ENCODE measurements at places on chromosomes 2 and 18.
A peak's percentile ranks its signal among the peaks of the same experiment; 100 is the strongest.

GRCh38 chr18:76824754-76825153 is 2.4 kb downstream of the ZNF236 start:
- DNase-seq, result no peak

GRCh38 chr2:190583507-190584337 is 49.2 kb upstream of the NEMP2 start:
- DNase-seq, result no peak

DNA sequence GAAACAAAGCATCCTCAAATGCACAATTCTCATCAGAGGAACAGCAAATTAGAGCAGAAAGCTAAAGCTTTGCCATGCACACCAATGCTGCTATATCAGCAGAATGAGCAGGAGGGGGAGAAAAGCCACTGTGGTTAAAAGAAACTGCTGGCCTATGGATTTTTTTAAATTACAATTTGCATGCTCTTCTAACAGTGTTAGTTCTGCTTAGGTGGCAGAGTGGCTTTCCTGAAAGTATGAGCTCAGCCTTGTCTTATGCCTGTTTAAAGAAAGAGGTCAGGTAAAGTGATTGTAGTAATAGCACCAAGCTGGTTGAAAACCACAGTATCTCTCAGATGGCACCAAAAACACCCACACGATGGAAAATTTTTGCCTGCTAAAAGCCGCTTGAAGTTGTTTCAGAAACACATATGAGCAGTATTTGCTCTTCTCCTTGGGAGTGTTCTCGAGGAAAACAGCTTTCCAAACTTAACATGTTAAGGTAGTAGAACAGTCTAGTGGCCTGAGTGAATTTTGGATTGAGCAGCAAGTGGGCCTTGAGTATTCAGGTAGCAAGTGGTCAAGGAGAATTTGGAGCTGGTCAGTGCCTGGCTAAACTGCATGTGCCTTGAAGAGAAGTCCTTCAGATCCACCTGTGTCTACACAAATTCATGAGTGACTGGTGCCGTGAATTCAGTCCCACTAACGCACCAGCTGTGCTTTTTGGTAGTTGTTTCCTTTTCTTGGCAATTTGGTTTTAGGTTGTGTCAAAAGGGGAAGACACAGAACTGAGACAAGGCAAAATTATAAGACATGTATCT is 19.6 kb upstream of the NDUFV2 start:
- no peak for DNase-seq

- DNase-seq, result peak; percentile 69
Observed at GRCh38 chr2:186853951-186854350, 5.0 kb upstream of the ZSWIM2 start.

- no peak for DNase-seq
Observed at GRCh38 chr2:219452361-219453317, 18.0 kb downstream of the SPEG start.

DNA sequence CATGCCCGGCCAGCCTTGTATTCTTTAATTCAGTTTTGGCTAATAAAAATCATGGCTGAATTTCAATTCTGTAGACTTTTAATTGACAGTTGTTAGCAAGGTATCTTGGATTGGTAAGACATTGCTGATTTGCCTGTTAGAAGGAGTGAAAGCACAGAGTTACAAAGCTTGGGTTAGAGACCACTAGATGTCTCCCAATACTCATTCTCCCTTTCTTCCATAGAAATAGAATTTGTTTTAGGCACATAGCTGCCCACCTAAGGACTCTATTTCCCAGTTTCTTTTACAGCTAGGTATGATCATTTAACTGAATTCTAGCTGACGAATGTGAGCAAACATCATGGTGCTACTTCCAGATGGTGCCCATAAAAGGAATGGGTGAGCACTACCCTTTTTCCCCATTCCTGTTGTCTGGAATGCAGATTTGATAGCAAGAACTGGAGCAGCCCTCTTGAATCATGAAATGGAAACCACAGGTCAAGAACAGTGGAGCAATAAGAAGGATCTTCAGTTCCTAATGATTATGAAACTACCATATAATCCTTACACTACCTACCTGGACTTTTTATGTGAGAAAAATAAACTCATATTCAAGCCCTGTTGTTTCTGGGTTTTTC is 17.5 kb downstream of the PECR start:
- DNase-seq, result no peak

DNA sequence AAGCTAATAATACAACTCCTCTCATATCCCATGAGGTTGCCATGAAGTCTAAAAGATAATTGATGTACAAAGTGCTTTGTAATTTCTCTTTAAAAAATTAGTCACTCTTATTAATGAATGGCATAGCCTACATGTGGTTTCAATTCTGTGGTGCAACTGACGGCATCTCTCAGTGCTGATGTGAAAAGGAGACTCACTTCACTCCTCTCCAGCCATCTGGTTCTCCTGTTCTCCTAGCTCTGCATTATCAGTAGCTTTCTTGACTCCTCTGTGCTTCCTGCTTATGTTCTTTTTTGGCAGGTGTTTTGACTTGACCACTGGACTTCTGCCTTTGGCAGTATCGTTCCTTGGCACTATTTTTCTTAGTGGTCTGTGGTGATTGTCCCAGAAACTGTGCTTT is 134.9 kb upstream of the ZFP36L2 start:
- DNase-seq, result no peak

DNA sequence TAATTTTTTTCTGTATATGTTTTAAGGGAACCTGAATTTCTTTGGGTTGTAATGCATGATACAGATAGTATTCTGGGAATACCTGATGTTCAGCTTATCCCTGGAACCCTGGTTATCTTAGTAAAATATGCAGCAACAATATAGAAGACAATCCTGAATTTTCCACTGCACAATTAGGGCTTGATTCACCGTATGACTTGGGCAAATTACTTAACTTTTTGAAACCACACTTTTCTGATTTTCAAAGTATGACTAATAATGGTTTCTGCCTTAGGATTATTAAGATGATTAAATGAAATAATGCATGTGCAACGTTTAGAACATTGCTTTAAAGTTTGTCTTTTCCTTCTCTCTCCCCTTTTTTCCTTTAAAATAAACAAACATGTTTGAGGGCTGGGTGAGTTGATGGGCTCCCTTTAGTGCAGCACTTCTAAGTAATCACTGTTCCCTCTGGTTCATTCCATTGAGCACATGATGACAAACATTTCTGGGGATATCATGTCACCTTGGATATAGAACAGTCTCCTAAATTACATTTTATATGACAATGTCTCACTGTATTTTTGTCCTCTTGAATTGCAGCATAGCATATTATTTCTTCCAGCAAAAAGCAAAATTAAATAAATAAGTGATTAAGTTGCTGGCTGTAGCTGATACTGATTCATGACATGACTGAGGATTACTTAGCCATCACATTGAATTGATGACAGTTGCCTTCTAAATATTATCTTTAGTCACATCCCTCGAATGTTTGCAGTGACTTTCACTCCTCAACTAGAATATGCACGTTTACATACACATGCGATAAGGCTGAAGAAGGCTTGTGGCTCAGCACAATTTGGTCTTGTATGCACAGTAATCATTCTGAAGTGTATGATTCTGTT is 254.5 kb downstream of the NEDD4L start:
- no peak for DNase-seq

GRCh38 chr2:239692362-239692851 is 291.6 kb upstream of the HDAC4 start:
- DNase-seq, result no peak

GRCh38 chr2:66021296-66021695 is 413.6 kb upstream of the MEIS1 start:
- DNase-seq, result no peak

DNA sequence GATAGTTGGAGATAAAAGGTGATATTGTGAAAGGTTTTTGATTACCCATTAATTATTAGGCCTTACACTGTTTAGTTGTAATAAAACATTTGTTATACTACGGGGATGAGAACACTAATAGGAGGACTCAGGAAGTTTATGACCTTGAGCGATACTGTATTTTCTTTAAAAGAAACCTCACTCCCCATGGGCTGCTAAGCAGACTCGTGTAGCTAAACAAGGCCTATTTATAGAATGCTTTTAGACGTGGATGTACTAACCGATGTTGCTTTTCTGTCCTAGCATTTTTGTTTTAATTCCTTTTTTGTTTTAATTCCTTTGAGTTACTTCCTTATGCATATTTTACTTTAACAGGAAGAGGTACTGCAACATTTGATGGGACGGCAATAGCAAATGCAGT is 22.9 kb downstream of the MSH6 start:
- DNase-seq, result no peak

DNA sequence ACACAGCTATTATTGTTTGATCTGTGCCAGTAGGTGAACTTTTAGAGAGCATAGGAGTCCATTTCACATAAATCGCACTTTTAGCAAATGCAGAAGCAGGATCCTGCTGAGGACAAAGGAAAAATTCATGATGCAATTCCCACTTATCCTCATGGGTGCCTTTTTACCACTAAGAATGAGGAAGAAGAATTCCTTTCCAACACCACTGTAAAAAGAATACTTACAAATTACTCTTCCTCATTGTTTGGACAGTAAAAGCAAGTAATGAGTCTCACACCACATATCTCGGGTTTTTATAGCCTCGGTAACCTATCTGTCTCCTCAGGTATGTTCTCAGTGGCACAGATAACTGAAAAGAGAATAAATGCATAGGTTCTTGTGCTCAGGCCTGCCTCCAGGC is 238.5 kb downstream of the MTX2 start:
- no peak for DNase-seq

DNA sequence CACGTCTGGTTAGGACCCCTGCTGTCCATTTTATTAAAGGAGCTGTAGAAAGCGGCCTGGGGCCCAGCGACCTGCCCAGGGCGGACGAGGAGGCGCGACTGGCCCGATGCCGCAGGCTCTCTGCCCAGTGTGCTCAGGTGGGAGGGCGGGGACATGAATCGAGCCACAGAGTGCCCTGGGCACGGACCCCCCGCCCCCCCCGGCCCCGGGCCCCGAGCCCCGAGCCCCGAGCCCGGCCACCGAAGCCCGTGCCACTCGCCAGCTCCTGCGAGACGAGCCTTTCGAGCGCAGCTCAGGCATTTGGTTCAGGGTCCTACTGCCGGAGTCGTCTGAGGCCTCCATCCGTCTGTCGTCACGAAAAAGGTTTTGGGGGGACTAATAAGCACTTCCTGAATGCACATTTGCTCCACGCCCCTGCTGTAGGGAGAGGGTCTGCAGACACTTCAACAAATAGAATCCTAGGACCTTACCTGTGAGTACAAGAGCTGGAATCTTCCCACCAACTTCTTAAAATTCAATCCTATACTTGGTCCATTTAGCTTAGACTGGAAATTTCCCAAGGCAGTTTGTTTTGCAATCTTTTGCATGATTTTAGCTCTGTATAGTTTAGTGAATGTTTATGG is 602 bp upstream of the ADAM17 start:
- DNase-seq, result no peak

DNA sequence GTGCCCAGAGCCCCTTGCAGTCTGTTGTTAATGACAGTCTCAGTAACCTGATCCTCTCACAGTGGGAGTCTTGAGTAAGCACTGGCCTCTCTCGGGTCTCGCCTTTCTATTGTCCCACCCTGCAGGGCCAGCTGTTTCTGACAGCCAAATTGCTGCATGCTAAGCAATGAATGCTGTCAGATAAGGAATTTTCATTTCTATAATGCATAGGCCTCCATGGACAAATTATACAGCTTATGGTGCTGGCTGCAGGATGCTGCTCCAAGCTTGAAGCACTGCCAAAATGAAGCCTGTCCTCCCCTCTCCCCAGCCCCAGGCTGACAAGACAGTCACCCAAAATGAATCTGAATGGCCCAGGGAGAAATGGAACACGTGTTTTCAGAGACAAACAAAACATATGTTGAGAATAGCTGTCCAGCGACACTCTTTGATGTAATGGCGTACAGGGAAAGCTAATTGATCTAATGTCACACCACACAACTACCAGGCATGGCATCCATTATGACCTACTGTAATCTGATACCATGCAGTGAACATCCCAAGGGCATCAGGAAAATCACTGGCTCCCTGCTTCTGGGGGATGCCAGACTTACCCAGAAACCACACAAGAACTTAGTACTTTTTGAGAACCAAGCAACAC is 36.8 kb downstream of the ACVR1 start:
- DNase-seq, result no peak

GRCh38 chr18:37422596-37422995 is 143.0 kb downstream of the CELF4 start:
- DNase-seq, result no peak

- no peak for DNase-seq
Observed at GRCh38 chr2:202091476-202091875, 18.4 kb downstream of the KIAA2012 start.

GRCh38 chr2:226756131-226756530 is 43.5 kb downstream of the IRS1 start:
- no peak for DNase-seq

DNA sequence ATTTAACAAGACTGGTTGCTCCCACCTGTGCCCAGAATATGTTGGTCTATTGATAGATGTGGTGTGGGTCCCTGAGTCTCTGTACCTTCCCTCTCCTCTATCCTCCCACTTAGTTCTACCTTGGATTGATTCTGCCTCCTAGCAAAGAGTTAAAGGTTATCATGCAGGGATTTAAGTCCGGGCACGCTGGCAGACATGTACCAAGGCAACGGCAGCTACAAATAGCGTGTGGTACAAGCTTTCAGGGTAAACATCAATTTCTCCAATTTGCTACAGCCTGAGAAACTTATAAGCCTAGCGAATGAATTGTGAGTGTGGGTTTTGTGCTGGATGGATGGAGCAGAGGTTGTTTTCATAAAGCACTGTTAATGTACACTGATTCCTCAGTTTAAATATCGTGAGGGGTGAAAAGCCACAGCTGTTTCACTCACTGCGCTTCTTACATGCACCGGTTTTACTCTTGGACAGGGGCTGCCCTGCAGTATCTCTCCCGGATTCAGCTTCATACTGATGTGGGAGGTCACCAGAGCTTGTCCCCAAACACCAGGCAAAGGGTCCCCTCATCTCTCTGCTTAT is 289.8 kb downstream of the ICOS start:
- no peak for DNase-seq

DNA sequence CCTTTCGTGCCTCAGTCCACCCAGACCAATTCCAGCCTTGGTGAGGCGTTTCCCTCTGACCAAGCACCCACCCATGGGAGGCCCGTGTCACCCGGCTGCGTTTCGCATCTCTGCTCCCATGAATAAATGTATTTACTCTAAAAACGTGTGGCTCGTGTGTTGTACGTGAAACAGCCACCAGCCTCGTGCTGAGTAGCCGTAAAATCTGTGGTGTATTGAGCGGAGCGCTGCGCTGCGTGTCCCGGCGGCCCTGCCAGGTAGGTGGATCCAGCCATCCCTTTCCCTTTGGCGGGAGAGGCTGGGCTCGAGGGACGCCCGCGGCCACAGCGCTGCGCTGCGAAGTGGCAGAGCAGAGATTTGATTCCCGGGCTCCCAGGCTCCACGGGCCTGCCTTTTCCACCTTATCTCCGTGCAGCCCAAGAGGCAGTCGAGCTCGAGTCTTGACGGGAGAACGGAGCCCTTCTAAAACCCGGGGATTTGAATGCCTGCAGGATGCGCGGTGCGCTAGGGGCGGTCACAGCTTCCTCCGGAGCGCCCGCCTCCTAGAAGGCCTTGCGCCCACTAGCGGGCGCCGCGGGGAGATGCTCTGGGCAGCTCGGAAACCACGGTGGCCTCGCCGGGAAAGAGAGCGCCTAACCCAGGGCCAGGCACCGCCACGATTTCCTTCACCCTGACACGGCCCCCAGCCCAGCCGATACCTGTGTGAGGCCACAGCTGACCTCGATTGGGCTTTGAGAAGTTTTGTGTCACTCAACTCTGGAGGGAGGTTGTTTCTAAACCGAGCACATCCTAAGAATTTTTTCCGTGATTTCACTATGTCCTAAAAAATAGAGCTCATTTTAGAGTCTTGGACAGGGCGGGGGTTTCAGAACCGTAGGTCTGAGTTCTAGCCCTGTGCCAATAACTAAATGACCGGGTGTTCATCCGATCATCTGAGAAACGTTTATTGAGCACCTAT is 3.9 kb upstream of the PSMD1 start:
- peak; percentile 41 for DNase-seq

Measured in pulmonary artery endothelial cell (primary cell).